ENCODE measurements at places on chromosomes 5 and 9.
A peak's percentile ranks its signal among the peaks of the same experiment; 100 is the strongest.

GRCh38 chr9:36276781-36277181, 18.5 kb upstream of the GNE start:
- no peak for DNase-seq

GRCh38 chr9:137296670-137297664, 5.1 kb downstream of the NRARP start:
- no peak for DNase-seq

DNA sequence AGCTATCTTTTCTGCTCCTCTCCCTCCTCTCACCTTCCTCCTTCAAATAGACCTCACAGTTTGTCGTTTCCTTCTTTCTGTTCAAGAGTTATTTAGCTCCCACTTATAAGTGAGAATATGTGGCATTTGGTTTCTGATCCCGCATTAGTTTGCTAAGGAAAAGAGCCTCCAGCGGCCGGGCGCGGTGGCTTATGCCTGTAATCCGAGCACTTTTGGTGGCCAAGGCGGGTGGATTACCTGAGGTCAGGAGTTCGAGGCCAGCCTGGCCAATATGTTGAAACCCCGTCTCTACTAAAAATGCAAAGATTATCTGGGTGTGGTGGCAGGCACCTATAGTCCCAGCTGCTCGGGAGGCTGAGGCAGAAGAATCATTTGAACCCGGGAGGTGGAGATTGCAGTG, 2101.6 kb downstream of the MAT2B start:
- DNase-seq, result no peak

DNA sequence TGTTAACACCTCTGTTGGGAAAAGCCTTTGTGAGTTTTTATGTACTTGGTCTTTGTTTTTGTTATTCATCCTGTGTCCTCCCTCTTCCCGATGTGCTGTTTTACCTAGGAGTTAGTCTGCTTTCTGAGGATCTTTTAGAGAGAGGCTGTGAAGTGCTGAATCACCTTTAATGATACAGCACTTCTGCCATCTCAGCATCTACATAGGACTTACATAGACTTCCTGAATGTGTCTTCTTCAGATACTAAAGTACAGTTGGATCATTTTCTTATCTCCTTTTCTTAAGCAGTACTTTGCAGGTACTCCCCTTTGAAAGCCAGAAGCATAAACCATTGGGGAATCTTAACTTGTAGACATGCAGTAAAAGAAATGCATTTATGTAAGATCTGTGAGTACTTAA, 31.5 kb downstream of the OTULIN start:
- no peak for DNase-seq

GRCh38 chr9:107239474-107239873, 43.6 kb upstream of the RAD23B start:
- no peak for DNase-seq

DNA sequence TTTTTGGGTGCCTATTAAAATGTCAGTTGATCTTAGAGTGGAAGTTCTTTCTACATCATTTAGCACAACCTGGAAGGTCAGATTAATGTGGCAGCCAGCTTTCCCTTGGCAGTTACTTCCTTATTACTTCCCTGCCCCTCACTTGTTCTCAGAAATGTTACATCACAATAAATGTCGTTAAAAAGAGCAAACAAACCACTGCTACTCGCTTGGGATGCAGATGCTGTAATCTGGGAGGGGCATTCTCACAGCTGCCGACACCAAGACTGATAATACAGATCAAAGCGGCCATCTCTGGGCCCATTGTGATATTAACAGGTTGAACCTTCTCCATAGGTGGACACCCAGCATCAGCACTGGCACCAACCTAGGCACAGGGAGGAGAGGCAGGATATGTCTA, 29.3 kb downstream of the PLAC8L1 start:
- DNase-seq, result no peak

DNA sequence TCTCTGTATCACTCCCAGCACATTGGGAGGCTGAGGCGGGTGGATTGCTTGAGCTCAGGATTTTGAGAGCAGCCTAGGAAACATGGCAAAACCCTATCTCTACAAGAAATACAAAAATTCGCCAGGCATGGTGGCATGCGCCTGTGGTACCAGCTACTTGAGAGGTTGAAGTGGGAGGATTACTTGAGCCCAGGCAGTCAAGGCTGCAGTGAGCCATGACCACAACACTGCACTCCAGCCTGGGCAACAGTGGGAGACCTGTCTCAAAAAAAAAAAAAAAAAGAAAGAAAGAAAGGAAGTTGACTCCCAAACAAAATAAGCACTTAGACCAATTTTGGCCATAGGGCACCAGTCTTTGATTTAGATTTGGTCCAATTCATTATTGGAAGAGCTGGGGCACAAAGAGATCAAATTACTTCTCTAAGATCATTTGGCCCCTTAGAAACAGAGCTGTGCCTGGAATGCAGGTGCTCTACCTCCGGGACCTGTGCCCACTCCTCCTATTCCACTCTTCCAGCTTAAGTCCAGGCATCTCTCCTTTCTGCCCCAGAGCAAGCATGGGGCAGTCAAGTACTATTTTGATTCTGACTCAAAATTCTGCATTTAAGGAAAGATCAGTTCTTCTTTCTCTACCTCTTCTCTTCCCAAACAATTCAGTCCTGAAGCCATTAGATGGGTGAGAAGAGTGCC, 59.0 kb downstream of the ALDH7A1 start:
- no peak for DNase-seq

DNA sequence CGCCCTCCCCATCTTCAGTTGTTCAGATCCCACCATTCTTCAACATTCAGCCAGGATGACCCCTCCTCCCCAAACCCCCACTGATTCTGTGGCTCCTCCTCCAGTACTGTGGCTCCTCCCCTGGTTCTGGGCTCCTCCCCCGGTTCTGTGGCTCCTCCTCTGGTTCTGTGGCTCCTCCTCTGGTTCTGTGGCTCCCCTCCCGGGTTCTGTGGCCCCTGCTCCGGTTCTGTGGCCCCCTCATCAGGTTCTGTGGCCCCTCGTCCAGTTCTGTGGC, 32.8 kb downstream of the C5orf15 start:
- DNase-seq, result no peak

DNA sequence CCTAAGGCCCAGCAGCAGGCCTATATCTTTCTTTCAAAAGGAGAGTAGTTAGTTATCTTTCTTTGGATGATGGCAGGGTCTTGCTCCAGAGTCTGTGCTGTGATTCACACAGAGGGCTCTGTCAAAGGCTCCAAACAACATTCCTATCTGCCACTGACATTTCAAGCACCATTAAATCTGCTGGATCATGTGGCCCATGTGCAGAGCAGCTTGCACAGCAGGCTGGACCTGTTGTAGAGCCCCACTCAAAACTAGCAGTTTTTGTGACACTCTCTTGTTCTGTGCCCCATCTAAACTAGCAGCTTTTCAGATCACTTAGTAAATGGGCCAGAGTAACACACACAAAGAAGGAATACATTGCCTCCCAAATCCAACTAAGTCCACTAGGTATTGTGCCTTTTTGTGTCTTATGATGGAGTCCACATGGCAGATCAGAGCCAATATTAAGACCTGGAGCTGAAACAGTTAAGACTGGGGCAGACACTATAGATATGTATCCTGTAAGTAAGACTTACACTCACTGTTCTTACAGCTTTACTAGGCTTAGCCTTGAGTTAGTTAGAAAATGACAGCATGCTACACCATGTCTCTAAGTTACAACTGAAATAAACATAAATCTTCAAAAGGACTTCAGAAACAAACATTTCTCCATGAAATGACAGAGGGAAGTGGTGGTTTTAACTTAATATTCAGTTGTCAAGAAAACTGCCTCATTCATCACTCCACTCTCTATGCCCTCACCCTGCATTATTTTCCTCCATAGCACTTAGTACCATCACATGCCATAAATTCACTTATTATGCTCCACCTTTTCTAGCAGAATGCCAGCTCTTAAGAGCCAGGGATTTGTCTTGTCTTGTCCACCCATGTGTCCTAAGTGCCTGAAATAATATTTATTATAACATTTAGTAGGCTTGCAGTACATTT, 400.9 kb downstream of the RAB3C start:
- peak; percentile 47 for DNase-seq

DNA sequence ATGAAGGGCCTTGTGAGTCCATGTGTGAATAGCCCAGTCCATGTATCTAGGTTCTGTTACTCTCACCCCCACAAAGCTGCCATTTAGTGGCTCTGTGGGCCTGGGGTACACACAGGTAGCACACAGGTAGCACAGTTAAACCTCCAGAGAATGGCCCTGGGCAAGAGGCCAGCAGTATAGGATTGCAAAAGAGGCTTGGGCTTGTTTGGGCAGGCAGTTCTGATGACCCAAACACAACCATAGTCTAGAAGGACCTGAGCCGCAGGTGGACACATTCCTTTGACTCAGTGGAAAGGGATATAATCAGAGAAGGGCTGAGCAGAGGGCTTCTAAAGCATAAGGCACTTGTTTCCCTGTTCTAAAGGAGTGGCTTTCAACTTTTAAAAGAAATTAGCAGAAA, 326.8 kb upstream of the SGCD start:
- no peak for DNase-seq

GRCh38 chr5:80623999-80624398, 30.5 kb upstream of the MSH3 start:
- no peak for DNase-seq

DNA sequence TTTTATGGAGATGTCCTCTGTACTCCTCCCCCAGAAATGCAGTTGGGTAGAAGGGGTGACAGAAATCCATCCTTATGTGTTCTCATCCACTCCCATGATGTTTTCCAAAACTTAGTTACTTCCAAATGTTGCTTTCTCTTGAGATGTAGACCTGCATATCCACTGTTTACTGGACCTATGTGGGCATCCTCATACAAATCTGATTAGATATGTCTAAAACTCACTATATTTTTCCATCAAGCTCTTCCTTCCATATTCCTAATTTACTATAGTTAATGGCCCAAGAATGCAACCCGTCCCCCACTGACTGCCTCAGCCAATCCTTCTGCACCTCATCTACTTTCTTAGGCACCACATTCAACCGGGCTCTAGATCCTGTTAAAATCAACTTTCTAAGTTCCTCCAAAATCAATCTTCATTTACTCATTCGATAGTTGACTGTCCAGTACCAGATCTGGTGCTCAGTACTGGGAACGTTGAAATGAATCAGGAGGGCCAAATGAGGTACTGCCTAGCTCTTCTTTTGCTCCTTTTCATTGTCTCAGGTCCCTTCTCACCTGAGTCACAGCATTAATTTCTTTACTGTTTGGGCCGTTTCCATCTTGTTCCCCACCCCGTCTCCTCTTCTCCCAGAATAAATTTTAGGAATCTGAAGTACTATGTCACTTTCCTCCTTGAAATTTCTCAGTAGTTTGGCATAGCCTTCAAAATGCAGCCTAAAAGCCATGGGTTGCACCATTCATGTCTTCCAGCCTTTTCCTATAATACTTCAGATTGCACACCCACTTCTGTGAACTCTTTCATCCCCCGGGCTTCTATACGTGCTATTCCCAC, 7.9 kb downstream of the PLK2 start:
- no peak for DNase-seq

DNA sequence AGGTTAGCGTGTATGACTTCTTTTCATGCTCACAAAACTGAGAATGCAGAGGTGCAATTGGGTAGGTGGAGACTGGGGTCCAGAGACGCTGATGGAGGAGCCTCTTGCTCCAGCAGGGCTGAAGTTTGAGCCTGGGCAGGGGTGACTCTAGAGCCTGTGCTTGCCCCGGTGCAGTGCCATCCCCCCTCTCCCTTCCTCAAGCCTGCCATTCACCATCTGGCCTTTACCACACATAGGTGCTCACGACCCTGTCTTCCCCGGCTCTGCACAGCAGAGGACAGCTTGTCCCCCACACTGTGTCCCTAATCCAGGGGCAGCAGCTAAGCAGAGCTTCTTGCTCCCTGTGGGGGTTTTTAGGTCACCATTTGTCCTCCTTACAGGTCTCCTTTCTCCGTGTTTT, 86.5 kb downstream of the DAP start:
- DNase-seq, result no peak

- DNase-seq, result no peak
These were observed 18.4 kb upstream of the TCF7 start for GRCh38 chr5:134095887-134096589.

DNA sequence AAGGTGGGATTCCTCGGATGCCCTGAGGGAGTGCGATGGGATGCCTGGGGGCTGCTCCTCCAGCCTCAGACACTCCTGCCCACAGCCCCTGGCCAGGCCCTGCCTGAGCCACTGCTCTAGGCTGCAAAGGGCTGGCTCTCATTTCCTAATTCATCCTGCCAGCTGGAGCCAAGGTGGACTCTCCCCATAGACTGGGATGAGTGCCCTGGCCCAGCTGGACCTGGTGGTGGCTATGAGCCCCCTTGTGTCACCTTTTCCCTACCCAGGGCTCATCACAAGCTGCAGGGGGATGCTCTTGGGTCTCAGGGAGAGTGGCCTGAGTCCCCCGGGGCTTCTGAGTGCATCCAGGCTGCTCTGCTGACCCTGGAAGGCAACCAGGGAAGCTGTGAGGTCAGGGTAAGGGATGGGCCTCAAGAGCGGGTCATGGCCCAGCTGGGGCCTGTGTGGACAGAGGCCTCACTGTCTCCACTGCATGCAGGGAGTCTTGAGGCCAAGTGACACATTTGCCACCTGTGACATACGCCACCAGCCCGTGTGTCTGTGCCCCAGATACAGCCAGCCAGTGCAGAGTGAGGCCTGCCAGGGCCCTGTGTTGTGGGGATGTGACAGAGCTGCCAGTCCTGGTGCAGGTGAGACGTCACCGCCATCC, 102.7 kb upstream of the IER5L start:
- DNase-seq, result no peak

GRCh38 chr9:81474125-81474524, 215.2 kb downstream of the TLE1 start:
- DNase-seq, result no peak

DNA sequence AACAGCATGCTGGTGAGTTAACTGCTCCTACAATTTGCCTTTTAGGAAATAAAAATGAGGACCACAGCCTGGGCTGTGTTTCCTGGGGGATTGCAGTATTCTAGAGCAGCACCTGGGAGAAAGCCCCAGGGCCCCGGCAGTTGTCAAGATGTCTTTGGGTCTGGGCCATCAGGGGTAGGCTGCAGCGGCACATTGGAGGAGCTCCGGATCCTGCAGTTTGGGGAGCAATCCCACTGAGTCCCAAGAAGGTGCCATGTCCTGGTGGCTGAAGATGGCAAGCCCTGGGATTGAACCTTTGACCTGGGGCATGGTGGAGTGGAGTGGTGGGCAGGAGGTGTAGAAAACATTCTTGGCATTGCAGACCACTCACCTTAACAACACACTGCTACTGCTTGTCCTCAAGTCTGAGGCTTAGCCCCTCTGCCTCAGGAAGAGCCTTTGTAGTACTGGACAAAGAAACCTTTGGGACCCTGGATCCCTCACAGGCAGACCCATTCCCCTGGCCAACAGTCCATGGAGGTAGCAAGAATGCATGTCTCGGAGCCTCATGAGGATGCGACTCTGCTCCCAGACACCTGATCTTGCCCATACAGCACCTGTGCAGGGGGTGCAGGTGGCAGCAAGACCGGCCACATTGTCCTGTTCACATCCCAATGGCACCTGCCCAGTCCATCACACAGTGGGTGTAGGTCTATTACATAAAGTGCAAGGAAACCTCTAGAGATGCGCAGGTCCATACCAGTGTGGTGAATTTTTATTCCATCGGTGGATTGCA, 159.1 kb upstream of the IRX2 start:
- DNase-seq, result no peak

- no peak for DNase-seq
These were observed 227.0 kb downstream of the WDR70 start for GRCh38 chr5:37606148-37606547.

Measured in renal cortex interstitium (tissue), 15 donors.